ENCODE measurements at places on chromosomes 11 and 22.

DNA sequence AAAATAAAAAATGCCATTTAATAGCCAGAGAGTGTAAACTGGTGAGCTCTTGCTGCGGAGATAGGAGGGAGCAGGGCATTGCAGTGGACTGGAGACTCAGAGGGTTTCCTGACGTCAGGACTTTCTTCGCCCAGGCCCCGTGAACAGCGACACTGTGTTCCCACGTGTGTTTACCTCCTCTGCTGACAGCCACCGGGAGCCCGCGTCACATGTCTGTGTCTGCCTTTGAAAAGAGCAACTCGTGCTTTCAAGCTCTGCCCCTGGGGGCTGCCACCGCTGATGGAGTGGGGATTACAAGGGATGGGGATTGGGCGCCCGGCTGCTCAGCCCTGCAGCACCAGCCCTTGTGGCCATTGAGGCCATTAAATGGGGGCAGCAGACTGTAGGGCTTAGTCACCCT is 3.3 kb downstream of the TANGO2 start:
- DNase-seq = no peak

- DNase-seq = no peak
Observed at GRCh38 chr22:43164636-43165035, 13.3 kb downstream of the TSPO start.

GRCh38 chr11:95925011-95925410 is 1.1 kb upstream of the MTMR2 start:
- no peak for DNase-seq

- DNase-seq = no peak
Observed at GRCh38 chr22:21759093-21759492, 23.5 kb upstream of the YPEL1 start.

DNA sequence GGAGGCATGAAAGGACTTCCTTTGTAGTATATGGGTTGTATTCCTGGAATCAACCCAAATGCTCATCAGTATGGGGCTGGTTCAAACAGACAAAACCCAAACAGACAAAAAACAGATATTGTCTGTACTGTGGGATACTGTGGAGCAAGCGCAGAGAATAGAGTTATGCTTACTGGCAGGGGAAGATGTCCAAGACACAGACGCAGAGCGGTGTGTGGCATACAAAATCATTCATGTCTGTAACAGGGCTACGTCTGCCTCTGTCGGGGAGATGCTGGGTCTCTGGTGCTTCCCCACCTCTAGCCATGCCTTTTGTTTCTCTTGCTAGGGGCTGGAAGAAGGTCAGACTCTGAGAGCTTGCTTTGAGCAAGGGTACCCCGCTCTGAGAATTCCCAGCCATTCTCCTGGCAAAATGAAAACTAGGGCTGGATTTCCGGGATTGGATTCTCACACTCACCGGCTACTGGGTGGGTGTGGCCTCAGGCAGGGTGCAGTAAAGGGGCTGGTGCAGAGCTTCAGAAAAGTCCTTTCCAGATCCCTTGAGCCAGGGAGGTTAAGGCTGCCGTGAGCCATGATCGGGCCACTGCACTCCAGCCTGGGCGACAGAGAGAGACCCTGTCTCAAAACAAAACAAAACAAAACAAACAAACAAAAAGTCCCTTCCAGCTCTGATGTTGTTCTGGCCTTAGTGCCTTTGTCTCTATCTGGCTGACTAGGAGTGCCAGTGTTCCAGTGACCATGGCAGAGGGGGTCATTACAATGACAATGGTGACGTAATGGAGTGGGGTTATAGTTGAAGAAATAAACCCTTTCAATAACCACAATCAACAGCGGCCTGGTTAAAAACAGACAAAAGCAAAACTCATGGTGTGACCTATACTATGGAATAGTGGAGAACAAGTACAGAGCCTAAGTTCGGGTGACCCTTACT is 2.9 kb upstream of the ABCC8 start:
- no peak for DNase-seq

- no peak for DNase-seq
Observed at GRCh38 chr22:24002272-24002671, 3.0 kb downstream of the GSTT4 start.

GRCh38 chr11:84522331-84522730 is 1104.8 kb downstream of the DLG2 start:
- no peak for DNase-seq

DNA sequence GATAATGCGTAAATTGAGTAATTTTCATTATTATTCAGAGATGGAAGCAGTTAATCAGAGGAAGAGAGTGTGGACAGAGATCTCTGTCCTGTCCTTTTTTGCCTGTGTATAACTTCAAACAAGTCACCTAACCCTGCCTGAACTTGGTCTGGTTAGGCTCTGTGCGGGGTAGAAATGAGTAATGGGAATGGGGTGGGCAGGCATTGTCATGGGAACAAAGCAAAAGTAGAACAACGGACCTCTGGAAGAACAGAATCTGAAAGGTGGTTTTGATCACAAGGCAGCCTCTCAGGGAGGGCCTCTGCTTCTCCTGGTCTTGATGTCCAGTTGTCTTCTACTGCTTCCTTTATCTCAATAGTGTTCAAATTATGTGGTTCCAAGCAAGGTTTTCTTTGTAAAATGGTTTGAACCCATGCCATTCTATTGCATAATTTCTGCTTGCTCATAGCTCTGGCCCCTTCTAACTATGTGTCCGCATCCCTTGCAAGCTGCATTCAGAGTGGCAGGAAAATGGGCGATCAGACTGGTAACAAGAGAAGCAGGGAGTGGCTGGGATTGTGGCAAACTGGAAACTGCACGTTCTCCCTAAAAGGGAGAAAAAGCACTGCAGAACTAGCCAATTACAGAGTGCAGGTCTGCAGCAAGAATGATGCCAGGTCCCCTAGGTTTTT is 76.1 kb downstream of the PRR5L start:
- no peak for DNase-seq

DNA sequence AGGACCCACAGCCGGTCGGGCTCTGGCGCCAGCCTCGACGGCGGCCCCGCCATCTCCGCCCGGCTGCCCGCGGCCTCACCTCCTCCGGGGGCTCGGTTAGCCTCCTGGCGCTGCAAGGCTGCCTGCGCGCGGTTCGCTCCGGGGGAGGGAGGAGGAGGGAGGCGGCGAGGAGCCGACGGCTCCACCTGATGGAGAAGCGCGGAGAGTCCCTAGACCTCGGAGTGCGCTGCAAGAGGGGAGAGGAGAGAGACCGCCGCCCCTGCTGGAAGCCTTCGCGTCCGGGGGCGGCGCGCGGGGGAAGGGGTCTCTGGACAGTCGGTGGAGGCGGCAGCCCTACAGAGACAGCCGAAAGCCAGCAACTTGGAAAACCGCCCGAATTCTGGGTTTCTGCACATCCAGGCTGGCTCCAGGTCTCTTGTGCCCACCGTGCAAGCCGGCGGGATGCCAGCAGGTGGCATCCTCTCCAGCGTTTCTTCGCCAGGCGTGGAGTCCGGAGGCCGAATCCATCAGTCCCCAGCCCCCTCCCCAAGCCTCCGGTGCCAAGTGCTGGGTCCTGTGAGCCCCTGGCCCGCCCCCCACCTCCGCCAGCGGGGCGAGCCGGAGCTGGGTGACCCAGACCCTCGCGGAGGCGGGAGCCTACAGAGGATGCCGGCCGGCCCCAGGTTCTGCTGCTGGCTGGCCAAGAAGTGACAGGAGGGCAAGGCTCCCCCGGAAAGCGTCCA is 2.9 kb upstream of the KIRREL3 start:
- DNase-seq = no peak

GRCh38 chr11:2583605-2583958 is 116.2 kb downstream of the KCNQ1OT1 start:
- DNase-seq = no peak

DNA sequence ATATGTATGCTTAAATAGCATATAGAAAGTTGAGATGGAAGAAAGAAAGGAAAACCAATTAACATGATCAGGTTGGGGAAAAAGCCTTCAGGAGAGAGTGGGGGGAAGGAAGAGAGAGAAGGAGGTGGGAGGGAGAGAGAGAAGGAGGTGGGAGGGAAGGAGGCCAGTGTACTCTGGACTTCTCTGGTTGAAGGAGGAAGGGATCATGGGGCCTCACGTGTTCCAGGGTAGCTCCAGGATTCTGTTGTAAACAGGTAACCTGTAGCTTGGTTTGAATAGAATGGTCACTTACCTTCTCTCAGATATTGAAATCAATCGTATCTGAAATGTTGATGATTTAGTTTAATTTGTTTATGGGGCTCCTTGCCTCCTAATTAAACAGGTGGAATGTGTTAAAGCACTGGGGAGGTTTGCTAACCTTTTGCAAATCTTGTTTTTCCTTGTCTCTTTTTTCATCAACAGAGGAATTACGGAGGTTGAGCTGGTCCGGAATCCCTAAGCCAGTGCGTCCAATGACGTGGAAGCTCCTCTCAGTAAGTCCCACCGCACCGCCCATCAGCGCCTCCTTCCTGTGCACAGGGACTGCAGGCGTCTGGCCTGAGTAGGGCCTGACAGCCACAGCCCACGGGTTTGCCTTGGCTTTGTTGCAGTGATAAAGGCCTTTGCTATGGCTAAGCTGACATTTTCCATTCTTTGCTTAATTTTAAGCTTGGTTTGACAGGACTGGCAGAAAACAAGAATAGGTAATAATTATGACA is 115.9 kb downstream of the TBC1D22A start:
- DNase-seq = no peak
